ENCODE measurements at places on chromosomes 12 and 14.

GRCh38 chr14:75046899-75047298 lies 4.4 kb downstream of the MLH3 start:
- DNase-seq, result no peak

DNA sequence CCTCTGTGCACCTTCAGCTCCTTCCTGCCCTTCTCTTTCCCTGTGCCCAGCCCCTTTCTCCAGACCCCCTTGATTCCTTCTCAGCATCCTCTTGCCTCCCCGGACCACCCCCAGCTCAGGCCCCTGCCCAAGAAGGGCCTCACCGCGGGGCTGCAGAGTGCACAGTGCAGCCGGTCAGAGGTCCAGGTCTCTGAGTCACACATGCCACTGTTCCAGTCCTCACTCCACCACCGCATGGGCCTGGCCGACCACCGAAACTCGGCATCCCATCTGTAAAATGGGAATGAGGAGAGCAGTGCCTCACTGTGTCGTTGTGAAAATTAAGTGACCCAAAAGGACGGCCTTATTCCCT lies 13.3 kb downstream of the BDKRB1 start:
- no peak for DNase-seq

DNA sequence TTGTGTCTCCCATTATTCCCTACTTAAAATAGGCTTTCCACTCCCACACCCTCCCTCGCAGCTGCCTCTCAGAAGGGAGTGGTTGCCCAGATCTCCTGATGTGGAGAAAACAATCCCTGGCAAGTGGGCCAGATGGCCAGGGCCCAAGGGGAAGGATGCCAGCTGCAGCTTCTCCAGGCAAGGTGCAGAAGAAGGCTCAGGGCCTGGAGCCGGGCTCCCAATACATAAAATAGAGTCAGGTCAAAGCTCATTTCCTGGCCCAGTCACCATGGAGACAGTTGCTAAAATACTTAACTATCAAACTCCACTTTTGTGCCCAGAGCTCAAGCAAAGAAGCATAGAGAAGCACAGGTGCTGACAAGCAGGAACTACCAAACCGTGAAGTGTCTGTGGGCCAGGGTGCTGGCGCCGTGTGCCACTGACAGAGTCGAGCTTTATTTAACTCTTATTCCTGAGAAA lies 45.7 kb upstream of the ITPR2 start:
- no peak for DNase-seq

GRCh38 chr12:76895796-76896195 lies 17.0 kb upstream of the CSRP2 start:
- DNase-seq, result no peak

GRCh38 chr12:32400866-32401265 lies 1.5 kb downstream of the FGD4 start:
- no peak for DNase-seq

DNA sequence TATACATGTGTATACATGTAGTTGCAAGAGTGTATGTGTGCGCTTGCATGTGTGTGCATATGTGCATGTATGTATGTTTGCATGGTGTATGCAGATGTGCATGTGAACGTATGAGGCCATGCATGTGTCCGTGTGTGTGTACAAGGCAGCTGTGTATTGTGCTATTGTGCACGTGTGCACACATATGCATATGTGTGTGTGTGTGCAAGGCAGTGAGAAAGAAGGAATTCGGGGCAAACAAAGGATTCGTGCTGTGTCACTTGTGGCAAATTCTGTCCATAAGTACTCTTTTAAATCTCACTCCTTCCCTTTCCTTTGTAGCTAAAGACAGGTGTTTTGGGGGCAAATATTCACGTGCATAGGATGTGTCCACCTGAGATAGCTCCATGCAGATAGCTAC lies 227.1 kb downstream of the VRK1 start:
- DNase-seq, result no peak

- no peak for DNase-seq
These were observed 360.4 kb upstream of the FOXG1 start for GRCh38 chr14:28406196-28406595.

DNA sequence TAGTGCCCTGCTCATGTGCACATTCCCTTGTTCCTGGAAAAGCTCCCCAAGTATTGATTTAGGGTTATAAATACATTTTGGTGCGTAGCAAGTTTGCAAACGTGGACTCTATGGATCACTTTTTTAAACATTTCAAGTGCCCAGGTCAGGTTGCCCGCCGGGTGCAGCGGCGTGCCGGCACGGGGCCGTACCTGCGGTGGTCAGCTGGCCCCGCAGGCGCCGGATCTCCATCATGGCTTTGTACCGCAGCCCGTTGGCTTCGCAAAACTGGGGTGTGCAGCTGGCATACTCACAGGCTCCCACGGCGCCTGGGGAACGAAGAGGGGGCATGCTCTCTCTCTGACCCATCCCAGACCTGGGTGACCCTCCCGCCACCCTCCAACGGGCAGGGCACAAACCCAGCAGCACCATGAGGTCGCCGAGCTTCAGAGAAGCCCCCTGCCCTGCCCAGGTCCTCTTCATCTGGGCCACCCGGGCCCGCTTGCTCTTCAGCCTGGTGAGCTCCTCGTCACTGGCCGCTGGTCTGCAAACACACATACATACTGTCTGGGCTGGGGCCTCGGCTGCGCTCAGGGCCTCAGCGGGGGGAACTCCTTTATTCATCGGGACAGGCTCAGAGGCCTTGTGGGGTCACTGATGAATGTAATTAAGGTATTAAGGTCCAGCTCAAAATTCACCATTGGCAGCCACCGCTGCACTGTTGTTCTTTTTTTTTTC lies 35.1 kb downstream of the DHX37 start:
- no peak for DNase-seq

DNA sequence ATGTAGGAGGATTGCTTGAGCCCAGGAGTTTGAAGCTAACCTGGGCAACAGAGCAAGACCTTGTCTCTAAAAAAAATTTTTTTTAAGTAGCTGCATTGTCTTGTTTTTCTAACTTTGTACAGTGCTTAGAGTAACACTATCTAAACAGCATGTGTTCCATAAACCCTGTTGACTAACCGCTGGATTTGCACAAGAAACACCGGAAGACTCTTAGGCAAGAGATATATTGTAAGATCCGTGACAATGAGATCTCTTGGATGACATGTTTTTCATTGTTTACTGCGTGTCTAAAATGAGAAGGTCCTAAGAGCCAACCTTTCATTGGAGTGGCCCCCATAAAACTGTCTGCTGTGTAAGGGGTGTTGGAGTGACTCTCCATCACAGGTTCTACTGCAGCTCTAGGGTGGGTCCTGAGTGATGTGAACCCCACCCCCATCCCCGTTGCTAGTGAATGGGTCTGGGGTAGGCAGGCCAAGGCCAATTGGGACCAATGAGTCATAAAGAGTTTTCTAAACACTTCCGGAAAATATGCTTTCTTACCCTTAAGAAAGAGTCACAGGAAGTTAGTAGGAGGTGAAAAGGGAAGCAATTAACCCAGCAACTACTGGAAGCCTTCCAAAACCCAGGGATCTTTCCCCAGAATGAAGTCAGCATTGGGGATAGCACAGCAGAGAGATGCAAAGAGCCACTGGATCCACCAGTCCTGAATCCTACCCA lies 24.3 kb upstream of the PCNX1 start:
- no peak for DNase-seq

- DNase-seq, result no peak
These were observed 25.6 kb upstream of the PCNX1 start for GRCh38 chr14:70881549-70882177.

DNA sequence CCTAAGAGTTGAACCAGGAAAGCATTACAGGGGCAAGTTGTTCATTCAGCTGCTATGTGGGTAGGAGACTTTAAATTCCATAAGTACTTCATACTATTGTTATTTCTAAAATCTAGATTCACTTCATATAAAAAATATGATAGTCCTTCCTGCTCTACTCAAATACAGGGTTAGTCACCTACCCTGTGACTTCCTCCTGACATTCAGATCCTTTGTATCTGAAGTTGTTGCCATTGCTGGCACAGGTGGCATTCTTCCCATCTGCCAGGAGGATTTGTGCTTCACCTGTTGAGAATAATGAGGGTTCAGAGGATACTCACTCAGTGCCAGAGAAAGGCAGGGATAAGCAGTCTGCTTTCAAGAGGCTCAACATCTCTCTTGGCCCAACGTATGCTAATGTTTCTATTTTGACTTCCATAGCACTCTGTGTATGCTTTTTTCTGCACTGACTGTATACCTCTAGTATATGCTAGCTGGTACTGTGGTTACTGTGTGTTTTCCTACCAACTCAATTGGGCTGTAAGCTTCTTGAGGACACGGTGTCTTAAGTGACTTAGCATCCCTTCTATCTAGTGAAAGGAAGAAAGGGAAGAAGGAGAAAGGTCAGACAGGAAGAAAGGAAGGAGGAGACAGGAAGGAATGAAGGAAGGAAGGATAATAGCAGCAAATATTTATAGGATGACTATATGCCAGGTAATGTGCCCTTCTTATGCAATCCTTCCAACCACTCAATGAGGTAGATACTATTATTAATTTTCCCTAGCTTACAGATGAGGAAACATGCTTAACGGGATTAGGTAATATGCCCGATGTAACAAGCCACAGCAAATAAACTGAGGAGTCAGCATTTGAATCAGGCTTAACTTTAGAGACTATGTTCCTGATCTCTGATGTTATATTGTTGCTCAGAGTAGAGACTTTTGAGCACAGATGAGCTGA lies 38.5 kb upstream of the FGF6 start:
- no peak for DNase-seq

DNA sequence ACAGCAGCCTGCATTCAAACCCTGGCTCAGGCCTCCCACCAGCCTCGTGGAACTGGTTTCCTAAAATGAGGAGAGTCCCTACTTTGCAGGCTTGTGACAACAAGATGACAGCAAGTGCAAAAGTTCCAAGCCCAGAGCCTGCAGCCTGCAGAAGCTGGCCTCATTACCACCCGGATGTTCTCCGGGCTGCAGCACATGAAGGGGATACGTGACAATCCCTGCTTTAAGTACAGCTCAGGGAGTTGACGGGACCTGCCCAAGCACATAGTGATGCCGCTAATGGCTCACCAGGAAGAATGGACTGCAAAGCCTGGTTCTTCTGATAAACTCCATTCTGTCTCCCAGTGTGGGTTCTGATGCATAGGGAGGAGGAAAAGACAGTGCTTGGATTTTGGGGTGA lies 15.0 kb downstream of the SSH1 start:
- DNase-seq, result no peak

DNA sequence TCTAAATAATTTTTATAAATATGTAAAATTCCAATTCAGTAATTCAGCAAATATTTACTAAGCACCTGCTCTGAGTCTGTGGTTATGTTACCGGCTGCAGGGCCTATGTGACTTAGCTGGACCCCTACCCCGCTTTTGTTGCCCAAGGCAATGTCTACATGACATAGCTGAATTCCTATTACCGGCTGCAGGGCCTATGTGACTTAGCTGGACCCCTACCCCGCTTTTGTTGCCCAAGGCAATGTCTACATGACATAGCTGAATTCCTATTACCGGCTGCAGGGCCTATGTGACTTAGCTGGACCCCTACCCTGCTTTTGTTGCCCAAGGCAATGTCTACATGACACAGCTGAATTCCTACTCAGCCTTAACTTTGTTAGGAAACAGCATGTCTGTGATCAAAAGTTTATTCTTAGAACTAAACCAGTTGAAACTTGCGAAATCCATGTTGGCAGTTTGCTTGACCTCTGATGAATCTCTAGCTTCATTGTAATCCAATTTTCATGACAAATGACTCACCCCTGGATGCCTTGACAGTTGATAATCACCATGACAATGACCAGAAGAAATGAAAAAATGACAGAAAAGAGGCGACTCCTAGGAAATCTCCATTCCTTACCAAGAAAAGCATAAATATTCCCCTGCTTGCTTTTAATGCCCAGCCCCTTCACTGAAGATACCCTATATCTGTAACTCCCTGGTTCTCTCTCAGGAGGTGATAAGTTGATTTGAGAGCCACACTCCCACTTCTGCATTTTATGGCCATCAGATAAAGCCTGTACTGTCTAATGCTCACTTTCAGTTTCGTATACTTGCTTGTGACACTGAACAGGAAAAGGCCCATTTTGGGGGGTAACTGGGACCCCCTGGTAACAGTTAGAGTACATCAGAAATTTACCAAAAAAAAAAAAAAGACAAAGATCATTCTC lies 148.4 kb upstream of the SYT10 start:
- no peak for DNase-seq

DNA sequence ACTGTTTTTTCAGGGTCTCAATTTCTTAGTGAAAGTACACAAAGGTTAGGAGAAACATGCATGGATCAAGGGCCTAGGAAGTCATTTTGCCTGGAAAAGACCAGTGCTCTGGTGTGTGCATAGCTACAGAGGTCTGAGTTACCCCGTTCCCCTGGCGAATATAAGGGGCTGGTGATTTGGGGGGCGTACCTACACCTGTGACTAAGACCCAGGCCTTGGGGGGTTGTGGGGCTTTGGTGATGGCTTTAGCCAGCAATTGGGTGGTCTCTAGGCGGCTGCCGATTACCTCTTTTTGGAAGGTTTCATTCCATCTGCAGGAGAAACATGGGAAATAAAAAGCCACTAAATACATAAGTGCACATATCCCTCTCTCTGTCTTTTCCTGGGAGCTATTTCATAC lies 1.1 kb downstream of the SDR39U1 start:
- DNase-seq, result no peak

- no peak for DNase-seq
These were observed 11.5 kb downstream of the NKX2-1 start for GRCh38 chr14:36508418-36509068.

DNA sequence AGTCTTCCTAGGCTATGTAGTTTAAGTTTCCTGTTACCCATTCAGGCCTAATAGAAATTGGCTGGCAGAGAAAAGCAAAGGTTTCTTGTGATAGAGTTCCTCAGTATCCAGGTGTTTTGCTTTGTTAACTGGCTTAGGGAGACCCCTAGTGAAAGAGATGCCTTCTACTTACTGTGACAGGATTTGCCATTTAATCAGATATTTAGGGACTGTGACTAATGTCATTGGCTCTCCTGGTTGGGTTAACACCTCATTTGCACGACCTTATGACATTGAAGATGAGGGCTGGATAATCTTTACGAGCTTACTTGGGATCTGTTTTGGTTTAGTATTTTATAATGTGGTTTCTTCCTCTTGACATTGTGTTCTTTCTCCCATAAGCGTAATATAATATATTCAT lies 5.8 kb downstream of the MON2 start:
- no peak for DNase-seq

DNA sequence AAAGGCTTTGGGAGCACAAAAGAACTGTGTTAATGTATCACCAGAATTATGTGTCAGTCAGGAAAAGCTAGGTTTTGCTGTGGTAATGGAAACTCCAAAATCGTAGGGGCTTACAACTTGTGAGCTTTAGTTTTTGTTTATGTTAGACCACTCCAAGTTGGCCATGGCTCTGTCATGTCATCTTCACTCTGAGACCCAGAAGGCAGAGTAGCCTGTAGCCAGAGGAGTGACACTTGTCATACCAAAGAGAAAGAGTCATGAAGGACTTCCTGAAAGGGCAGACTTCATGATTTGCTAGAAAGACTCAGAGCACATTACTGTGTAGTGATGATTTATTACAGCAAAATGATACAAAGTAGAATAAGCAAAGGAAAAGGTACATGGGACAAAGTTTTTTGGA lies 133.6 kb upstream of the SSTR1 start:
- DNase-seq, result no peak

GRCh38 chr12:96786791-96787190 lies 120.3 kb upstream of the NEDD1 start:
- no peak for DNase-seq

- no peak for DNase-seq
These were observed 11.5 kb downstream of the ALG10 start for GRCh38 chr12:34033628-34034296.

All from activated CD8-positive, alpha-beta memory T cell treated with anti-CD3 and anti-CD28 coated beads for 48 hours (primary cell).